ENCODE measurements at places on chromosomes 2 and 18.
A peak's percentile ranks its signal among the peaks of the same experiment; 100 is the strongest.

GRCh38 chr18:34760444-34760843 is 50.3 kb downstream of the DTNA start:
- DNase-seq: no peak

GRCh38 chr2:190592831-190593230 is 56.1 kb upstream of the NAB1 start:
- DNase-seq: no peak

- DNase-seq: no peak
These were observed 190.7 kb downstream of the ICOS start for GRCh38 chr2:204127238-204127637.

GRCh38 chr2:148259674-148260073 is 238.8 kb downstream of the MBD5 start:
- DNase-seq: no peak

DNA sequence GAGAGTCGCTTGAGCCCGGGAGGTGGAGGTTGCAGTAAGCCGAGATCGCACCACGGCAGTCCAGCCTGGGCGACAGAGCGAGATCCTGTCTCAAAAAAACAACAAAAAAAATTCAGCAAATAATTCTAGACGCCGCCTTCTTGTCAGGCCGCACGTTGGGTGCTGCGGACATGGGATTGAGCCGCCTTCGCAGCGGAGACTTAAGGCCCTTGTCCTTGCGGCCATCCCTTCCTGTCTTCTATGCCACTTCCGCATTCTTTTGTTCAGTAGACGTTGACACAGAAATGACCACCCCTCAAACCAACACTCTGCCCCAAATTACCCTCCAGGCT is 15.8 kb downstream of the PTPN18 start:
- no peak for DNase-seq

- no peak for DNase-seq
These were observed 1.1 kb upstream of the MAT2A start for GRCh38 chr2:85537600-85538506.

GRCh38 chr2:196792865-196793264 is 6.6 kb downstream of the GTF3C3 start:
- DNase-seq: no peak

GRCh38 chr2:240792629-240793312 is 27.2 kb downstream of the KIF1A start:
- no peak for DNase-seq

- DNase-seq: no peak
These were observed 302 bp downstream of the TXNL4A start for GRCh38 chr18:79988071-79988450.

DNA sequence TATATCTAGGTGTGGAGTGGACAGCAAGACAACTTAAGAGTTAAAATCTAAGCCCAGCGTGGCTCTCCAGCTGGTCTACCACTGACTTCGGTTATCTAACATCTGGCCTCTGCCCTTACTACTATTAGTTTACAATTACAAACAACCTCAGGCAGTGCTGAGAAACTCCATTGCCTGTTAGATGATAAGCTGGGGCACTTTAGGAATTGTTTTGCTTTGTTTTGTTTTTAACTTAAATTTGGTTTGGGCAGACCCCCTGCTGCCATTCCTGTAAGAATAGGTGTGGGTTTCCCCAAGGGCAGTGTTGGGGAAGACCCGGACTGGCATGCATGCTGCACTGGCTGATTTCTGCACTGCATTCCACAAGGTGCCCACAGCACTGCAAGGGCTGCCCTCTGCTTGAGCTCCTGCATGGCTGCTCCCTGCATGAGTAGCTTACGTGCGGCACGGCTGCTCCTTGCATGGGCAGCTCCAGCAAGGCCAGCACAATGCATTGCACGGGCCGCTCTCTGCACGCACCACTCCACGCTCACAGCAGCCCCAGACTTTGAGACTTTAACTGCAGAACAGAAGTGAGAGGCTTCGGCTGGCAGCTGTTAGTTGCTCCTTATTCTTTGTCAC is 74.2 kb upstream of the SERTAD2 start:
- no peak for DNase-seq

- no peak for DNase-seq
These were observed 545.4 kb downstream of the CCDC85A start for GRCh38 chr2:56729212-56729611.

DNA sequence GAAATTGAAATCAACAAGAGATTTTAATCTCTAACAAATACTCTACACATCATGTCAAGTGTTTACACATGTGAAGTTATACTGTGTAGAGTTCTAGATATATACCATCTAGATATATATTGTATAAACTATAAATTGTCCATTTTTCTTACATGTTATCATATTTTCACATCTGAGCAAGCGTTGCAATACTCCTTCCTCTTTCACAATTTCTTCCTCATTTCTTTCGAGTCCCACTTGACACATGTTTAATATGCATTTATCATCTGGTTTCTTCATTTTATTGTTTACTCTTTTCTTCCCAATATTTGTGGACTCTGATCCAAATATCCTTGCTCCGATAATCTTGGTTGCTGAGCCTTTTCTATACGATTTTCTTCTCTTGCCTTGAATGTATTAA is 50.2 kb downstream of the UNC80 start:
- DNase-seq: no peak

DNA sequence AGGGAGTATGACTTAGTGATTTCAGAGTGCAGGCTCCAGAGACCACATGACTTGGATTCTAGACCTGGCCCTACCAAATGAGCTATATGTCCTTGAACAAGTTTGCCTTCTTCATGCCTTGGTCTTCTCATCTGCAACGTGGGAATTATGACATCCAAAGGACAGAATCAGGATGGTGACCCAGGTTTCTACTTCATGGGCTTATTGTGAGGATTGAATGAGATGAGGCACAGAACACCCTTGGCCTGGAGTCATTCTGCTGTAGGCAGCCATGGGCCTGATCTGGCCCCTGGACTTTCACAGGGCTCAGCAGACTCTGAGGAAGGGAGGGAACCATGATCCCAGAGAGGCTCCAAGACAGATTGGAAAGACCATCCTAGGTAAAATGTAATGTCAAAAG is 85.6 kb upstream of the HAAO start:
- DNase-seq: no peak

DNA sequence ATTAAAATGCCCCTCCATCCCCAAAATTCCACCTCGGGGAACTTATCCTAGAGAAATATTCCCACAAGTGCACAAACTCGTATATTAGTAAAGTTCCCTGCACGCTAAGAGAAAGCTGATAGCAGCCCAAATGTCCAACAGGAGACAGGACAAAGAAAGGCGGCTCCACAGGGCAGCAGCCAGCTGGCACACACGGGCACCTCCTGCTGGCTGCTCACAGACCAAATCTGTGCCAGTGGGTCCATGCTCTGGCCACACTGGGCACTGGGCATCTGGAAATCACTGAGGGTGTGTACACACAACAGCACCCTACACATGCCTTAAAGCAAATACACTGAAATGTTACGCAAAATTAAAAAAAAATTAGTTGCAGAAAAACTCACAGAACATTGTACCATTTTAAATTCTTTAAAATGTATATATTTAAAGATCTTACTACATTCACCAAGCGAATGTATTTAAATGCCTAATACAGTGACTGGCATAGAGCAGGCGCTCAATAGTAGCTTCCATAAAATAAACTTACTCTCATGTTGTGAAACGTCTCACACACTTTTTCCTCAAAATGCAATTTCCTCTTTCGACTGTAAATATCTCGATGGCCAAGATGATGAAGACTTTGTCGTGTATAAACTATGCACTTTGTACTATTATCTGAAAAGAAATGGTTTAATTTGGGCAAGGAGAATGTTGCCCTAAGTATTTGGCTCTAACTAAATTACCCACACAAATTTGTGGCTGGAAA is 19.4 kb downstream of the ZNF516 start:
- no peak for DNase-seq

DNA sequence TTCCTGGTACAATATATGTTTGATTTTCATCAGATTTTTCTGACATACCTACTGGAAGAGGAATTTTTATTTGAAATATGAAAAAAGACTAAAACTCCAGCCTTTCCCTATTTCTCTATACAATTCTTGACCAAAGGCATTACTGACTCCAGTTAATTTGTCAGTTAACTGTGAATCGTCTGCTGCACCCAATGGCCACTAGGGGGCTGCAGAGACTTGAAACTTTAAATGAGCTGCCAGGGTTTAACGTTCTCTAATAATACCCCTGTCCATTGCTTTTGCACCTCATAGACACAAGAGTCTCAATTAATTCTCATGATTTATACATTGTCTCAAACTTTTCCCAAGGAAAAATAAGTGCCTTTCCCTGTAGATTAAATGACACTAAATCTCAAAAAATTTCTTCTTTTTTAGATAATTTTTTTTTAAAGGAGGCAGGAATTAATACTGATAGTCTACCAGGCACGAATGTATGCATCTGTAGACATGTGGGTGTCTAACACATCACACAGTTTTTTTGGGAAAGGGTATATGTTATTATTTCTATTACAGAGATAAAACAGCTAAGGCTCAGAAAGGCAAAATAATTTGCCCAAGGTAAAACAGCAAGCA is 1.8 kb upstream of the ALK start:
- DNase-seq: peak; percentile 81

Measured in COLO829 (cell line).